ENCODE measurements at places on chromosomes 12 and 14.

GRCh38 chr12:110023059-110023980, 24.1 kb downstream of the ANKRD13A start:
- no peak for DNase-seq

DNA sequence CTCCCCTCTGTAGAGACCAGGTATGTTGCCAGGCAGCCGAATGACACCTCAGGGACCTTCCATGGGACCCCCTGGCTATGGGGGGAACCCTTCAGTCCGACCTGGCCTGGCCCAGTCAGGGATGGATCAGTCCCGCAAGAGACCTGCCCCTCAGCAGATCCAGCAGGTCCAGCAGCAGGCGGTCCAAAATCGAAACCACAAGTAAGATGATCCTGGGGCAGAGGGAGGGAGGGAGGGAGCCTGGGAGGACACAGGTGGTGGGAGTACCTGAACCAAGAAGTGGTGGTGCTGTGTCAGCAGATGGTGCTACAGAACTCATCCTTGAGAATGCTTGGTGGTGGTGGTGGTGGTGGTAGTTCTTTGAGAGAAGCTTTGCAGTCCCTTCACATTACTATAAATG, 1.0 kb downstream of the SMARCD1 start:
- DNase-seq: no peak

- no peak for DNase-seq
Observed at GRCh38 chr14:90624227-90624626, 192.0 kb downstream of the TTC7B start.

GRCh38 chr12:92619730-92620684, 82.8 kb upstream of the PLEKHG7 start:
- DNase-seq: no peak

GRCh38 chr14:57060276-57060955, 208.3 kb downstream of the EXOC5 start:
- peak; percentile 24 for DNase-seq

DNA sequence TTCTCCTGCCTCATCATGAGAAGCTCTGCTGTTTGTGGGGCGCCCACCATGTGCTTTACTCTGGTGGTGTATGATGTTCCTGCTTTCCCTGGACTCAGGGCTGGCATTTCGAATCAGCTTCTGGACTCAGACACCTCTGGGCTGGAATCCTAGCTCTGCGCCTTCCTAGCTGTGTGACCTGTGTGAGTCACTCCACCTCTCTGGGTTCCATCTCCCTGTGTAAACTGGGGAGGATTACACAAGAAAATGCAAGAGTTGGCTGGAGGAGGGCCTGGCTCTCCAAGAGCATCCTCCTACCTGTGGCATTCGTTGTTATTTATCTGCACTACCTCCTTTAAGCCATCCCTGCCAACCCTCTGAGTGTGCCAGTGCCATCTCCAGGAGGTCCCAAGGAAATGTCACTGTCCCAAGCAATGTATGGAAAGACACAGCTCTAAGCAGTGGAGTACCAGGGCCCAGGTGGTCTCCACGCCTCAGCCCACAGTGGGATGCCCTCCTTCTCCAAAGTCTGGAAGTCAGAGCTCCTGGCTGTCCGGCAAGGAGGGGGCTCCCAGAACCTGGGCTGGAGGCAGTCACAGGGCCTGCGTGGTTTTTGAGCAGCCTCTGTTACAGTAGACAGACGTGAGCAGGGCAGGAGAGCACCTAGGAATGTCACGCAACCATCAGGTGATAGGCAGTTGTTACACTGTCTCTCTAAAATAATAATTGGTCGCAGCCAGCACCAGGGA, 7.3 kb upstream of the TNFAIP2 start:
- DNase-seq: no peak

DNA sequence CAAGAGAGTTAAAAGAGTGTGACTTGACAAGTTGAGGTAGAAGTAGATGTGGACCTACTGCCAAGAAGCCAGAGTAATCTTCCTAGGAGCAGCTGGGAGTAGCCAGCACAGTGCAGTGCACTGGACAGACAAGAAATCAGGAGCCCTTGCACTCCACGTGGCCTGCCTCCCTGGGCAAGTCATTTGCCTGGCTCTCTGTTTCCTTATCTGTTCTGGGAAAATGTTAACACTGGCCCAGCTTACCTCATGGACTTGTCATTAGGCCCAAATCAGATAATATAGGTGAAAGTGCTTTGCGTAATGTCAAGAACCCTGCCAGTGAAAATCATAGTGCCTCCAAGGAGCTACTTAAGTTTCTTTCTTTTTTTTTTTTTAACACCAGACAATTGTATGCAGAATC, 19.2 kb downstream of the SLC7A8 start:
- DNase-seq: no peak

GRCh38 chr14:86858591-86858990, 1134.4 kb downstream of the GALC start:
- DNase-seq: no peak

- DNase-seq: no peak
Observed at GRCh38 chr12:71665090-71665463, 976 bp downstream of the THAP2 start.

DNA sequence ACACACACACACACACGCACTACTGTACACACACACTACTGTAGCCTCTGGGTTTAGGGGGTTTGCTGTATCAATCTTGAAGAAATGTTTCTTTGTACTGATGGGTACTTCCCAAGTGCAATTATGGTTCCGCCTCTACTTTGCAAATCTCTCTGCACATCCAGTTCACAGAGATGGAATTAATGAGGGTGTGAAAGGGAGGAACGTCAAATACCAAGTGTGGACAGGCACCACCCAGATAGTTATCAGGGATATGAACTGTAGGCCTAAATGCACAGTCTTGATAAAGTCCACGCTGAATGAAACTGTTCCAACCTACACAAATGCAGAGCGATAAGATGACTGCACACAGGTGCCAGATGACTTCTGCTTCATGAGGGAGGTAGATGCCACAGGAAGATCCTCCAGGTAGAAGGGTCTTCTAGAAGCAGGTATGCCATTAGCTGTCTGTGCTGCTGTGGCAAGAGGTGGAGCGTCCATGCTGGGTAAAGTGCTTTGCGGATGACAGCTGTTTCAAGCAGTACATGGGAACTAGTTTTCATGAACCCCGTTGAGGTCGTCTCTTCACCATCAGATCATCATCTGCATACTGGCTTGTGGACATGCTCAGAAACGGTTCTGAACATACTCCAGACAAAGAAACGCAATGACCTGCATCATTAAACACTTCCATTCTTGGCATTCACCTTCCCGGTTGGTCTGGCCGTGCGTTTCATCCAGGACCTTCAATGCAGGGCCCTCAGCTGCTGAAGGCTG, 314.3 kb upstream of the RTL1 start:
- DNase-seq: no peak

- no peak for DNase-seq
Observed at GRCh38 chr14:35215110-35215813, 76.9 kb upstream of the PSMA6 start.

DNA sequence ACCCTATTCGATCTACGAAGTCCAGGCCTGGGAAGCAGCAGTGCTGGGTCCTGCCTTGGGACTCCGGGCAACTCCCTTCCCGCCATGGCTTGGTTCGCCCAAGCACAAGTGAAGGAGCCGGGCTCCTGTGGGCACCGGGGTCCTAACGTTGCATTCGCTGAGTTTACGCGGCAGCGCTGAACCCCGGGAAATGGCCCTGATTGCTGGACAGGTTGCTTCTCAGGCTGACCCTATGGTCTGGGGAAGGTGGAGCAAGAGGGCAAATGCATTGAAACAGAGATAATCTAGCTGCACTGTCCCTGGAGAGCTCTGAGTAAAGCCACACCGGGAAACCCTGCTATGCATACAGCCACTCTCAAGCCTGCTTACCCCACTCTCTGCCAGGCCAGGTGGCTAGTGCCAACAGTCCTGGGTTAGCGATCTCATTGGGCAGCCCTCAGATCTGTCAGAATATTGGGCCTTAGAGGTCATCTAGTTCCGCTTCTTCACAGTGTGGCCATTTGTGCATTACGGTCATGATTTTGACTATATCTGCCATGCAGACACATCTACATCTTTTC, 11.3 kb downstream of the SYNE3 start:
- DNase-seq: no peak

- DNase-seq: no peak
Observed at GRCh38 chr12:132856581-132856980, 27.9 kb upstream of the GOLGA3 start.

DNA sequence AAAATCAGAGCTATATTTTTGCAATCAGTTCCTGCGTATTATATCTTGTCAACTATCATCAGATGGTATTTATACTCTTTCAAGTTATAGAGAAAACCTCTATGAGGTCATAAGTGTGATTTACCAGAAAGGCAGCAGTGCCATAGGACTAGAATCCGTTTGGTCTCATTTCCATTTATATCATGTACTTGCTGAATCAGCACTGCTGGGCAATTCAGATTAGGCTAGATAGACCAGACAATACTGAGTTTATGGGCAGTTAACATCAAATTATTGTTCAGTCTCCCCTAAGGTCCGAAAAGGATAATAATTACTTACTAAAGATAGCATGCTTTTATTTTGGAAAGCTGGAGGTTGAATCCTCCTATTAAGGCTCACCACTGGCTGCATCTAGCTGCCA, 6.8 kb upstream of the KERA start:
- DNase-seq: no peak

- DNase-seq: no peak
Observed at GRCh38 chr12:71682466-71682865, 3.4 kb upstream of the TMEM19 start.

DNA sequence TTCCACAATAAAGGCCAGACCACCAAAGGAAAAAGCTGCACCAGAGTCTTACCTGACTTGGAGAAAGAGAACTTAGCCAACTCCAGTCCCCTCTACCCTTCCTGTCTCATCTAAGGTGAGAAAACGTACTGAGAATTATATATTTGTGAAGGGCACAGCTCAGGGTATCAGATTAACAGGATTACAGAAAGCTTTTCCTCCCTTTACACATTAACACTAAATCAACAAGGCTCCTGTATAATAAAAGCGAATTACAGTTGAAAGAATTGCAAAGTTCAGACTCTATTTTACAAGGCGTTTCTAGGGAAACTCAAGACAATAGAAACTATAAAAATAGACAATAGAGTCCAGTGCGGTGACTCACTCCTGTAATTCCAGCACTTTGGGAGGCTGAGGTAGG, 82.7 kb upstream of the RPL10L start:
- no peak for DNase-seq

DNA sequence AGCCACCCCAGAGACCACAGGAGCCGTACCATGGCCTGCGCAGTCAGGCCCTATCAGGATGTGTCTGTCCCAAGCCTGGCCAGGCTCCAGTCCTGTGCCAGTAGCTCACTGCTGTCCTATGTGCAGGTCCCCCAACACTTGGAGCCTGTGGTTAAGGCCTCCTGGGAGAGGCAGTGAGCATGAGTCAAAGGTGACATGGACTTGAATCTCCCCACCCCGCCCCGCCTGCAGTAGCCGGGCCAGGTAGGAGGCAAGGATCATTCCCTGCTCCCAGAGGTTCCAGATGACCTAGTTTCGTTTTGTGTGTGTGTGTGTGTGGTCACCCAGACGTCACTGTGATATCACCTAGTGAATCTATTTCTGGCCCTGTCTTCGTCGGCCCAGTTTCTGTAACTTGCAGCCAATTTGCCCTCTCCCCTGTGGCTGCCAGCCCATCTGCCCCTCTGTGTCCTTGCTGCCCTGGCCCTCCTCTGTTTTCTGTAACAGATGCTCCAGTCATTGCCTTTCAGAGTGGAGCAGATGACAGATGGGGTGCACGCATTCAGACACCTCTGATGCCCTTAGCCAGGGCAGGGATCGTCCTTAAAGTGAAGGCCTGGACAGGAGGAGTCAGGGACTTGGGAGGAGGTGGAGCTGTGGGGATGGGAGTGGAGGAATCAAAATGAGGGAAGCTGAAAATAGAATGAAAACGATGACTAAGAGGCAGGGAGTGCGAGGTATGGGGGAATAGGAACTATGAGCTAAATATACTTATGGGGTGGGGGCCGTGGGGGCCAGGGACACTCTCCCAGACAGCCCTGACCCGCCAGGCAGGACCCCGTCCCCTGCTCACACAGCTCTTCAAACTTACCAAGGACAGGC, 37.4 kb downstream of the SLC6A12 start:
- no peak for DNase-seq

GRCh38 chr14:100334904-100335303, 11.8 kb downstream of the SLC25A47 start:
- DNase-seq: no peak

DNA sequence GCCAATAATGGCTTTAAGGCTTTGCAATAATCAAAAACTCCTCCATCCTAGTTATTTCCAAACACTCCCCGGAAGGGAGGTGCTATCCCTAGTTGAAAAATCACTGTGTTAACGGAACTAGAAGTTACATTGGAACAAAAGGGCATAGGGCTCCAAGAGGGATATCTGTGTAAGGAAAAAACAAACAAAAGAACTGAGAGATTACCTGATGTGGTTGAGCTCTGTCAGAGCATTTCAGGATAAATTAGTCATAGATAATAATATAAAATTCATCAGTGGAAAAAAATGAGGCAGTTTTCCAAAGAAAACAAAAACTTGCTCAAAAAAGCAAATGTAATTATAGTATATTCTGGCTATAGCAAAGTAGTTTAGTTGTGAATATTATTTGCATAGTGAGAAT, 27.4 kb upstream of the PAPLN start:
- DNase-seq: no peak

DNA sequence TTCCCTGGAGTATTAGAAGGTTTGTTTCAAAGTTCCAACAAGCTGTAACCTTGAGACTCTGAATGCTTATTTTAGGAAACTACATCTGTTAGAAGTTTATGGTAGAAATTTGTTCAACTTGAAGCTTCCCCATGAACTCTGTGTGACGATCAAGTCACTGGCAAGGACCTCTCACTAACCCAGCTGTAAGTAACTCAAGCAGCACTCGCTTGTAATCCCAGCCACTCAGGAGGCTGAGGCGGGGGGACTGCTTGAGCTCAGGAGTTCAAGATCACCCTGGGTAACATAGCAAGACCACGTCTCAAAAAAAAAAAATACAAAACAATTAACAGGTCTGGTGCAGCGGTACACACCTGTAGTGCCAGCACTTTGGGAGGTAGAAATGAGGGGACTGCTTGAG, 25.6 kb downstream of the TESC start:
- DNase-seq: no peak

GRCh38 chr14:88868558-88869159, 44.2 kb downstream of the TTC8 start:
- DNase-seq: no peak

GRCh38 chr14:28381656-28382055, 384.9 kb upstream of the FOXG1 start:
- DNase-seq: no peak

DNA sequence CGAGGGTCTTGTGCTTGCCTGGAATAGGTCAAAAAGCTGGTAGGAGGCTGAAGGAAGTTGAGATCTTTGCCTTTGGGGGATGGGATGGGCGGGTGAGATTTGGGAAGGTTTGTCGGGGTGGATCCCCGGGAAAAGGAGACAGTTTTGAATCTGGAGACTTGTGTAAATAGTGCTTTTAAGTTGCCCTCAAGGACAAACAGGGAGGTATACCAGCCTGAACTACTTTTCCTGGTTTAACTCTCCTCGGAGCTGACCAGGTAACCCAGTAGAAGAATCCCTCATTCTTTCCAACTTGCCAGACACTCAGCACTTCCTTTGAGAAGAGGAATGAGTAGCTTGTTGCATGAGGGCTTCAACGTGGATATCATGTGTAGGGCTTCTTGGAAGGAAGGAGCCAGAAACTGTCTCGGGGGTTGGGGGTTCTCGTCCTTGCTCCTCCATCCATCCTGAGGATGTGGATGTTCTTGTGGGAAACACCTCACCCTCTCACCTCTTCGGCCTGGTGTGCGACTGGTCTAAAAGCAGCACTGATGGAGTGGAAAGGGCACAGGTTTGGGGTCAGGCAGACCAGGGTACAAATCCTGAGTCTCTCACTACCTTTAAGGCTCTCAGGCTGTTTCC, 1.9 kb downstream of the TEAD4 start:
- no peak for DNase-seq

- no peak for DNase-seq
Observed at GRCh38 chr12:47378907-47379306, 299.1 kb upstream of the AMIGO2 start.

- DNase-seq: no peak
Observed at GRCh38 chr12:96425321-96425720, 25.1 kb upstream of the CDK17 start.

Measured in stimulated activated CD4-positive, alpha-beta T cell treated with anti-CD3 and anti-CD28 coated beads, Interleukin-12 subunit alpha, Interleukin-12 subunit beta, amount 100 ng/mL, for 4 hours (primary cell).